T follicular helper cell (primary cell): ENCODE measurements at places on chromosomes 6 and 20.
A peak's percentile ranks its signal among the peaks of the same experiment; 100 is the strongest.

DNA sequence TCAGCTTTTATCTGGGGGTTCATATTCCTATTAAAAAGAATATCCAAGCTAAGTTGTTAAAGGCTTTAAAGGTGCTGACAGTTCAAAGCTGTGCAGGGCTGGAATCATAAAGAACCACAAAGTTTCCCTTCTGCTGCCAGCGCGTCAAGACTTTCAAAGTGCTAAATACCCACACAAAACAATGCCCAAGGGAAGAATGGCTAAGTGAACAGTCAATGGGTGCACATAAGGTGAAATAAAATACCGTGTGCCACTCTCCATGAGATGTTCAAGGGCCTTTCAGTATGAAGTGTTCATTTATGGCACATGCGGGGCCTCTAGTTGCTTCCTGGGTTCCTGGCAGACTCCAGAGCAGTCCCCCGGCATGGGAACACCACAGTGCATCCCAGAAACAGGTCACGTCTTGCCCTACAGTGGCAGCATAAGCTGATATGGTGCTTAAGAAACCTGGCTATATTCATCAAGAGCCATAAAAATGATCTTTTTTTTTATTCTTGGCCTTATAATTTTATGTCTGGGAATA lies 14.1 kb downstream of the TXNDC5 start:
- DNase-seq: no peak

GRCh38 chr6:142868917-142869316 lies 76.1 kb downstream of the HIVEP2 start:
- no peak for DNase-seq

DNA sequence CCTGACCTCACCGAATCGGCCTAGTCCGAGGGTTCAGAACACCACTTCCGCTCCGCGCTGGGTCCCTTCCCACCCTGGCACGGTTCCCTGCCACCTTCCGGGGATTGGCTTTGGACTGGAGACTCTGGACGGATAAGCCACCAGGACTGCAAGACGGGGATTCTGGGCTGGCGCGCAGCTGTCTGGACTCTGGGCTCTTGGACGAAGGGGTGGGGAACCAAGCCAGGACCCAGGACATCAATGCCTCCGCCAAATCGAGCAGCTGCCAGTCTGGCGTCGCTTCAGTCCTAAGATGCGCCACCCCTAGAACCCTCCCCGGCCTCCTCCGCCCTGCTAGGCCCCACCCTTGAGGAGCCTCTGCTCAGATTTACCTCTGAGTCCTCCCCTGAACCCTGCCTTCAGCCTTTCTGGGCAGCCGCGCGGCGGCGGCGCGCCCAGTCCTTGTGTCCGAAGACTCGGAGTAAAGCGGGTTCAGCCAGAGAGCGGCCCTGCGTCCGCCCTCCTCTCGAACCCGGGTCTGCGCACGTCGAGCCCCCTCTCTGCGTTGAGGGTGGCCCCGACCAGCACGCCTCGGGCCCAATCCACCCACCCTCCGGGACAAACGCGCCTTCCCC lies 1.2 kb downstream of the KCNK17 start:
- DNase-seq: no peak

- no peak for DNase-seq
Measured at GRCh38 chr6:3748208-3749066, 3.1 kb downstream of the PXDC1 start.

DNA sequence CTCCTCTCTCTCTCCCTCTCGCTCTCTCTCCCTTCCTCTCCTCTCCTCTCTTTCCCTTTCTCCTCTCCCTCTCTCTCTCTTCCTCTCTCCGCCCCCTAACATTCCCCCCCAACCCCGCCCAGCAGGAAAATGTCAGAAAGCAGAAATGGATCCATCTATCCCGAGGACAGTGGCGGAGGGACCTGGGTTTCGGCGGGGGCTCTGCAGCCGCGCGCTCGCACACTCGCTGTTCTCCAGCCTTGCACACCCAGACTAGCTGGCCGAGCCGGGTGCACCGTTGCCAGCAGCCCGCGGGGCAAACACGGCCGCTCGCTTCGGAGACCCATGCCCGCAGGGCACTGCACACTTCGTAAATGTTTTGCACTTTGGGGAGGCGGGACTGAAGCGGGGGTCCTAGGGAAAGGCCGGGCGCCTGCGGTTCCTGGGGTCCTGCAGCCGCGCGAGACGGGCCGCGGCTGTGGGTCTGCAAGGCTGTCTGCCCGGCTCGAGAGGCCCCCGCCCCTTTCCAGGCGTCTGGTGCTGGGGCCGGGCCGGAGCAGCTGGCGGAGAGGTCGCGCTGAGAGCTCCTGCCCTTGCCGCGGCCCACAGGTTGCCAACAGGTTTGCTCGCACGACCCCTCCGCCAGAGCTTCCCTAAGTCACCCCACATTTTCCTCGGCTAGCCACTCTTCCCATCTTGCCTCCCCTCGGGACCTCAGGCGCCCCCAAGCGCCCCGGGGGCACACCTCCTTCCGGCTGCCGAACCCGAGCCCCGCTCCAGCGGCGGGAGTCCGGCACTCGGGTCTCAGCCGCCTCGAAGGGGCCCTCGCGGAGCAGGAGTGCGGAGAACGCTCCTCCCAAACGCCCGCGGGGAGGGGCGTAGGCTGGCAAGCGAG lies 818 bp upstream of the MDGA1 start:
- peak; percentile 48 for DNase-seq

DNA sequence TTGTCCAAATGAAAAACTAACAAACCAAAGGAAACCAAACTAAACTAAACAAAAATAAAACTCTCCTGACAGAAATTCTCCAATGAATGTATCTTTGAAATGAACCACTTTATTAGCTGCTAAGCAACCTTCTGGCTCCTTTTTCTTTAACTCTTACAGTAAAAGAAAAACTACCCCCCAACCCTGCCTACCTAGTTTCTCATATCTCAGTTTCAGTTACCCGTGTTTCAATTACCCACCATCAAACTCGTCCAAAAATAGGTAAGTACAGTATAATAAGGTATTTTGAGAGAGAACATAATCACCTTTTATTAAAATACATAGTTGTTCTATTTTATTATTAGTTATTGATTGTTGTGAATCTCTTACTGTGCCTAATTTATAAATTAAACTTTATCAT lies 177.4 kb upstream of the THEMIS start:
- DNase-seq: no peak

GRCh38 chr20:41865938-41866337 lies 247.8 kb upstream of the CHD6 start:
- no peak for DNase-seq

- no peak for DNase-seq
Measured at GRCh38 chr20:46107061-46107460, 11.1 kb upstream of the CD40 start.

- no peak for DNase-seq
Measured at GRCh38 chr6:18260448-18261106, 3.8 kb downstream of the DEK start.

- DNase-seq: no peak
Measured at GRCh38 chr20:25269057-25269832, 21.4 kb downstream of the PYGB start.

DNA sequence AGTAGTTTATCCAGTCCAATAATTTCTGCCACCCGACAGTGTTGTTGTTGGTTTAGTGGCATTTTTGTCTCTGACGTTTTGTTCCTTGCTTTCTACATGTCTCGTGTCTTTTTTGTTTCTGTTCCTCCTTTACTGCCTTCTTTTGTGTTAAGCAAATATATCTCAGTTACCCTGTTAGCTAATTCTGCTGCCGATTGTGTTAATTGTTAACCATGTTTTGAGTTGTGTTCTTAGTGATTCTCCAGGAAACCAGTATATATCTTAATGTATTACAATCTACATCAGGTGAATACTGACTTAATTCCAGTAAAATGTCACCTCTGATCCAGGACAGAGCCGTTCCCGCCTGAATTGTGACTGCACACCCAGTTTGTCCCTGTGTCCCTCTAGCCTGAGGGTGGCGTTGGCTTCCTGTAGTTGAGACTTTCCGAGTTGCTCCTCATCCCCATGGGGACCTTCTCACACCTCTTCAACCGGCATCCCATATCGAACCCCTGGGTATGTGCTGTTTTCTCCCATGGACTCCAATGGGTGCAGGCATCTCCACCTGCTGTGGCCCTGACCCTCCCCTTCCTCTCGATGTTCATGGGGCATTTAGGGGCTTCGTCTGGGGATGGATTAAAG lies 35.8 kb upstream of the BHLHE23 start:
- DNase-seq: no peak

GRCh38 chr6:116439522-116440051 lies 21.6 kb upstream of the CALHM6 start:
- DNase-seq: no peak

GRCh38 chr6:153568628-153569027 lies 437.5 kb upstream of the RGS17 start:
- no peak for DNase-seq
